ENCODE measurements at places on chromosomes 7 and 10.

DNA sequence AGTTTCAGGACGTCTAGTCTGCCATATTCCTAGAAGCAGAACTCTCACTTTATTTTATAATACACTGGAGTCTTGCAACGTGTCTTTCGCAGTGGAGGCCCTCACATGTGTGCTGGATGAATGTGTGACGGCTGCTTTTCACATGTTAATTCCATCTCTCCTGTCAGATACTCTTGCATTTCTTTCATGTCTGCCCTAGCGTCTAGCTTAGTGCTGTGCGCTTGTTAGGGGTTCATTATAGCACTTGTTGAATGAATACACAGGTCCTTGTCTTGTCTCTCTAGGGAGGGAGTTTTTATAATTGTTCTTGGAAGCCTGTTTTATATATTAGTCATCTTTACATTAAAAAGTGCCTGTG, 94.4 kb downstream of the MAP3K8 start:
- no peak for DNase-seq

DNA sequence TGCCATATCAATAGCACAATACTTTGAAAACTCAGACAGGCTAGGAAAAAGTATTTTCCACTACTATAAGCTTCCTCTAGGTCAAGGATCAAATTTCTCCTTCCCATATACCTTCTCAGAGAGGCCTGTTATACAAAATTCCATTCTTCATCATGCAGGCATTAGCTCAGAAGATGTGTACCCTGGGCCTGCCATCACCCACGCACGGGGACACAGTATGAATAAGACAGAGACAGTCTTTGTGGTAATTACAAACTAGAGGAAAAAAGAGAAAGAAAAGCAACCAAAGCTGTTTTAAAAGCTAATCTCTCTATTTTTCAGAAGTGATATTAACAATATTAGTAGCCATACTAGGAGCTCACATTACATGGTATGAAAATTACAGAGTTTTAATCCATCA, 236.8 kb upstream of the AOAH start:
- no peak for DNase-seq

- DNase-seq: no peak
Observed at GRCh38 chr10:112407696-112408095, 33.8 kb downstream of the ACSL5 start.

DNA sequence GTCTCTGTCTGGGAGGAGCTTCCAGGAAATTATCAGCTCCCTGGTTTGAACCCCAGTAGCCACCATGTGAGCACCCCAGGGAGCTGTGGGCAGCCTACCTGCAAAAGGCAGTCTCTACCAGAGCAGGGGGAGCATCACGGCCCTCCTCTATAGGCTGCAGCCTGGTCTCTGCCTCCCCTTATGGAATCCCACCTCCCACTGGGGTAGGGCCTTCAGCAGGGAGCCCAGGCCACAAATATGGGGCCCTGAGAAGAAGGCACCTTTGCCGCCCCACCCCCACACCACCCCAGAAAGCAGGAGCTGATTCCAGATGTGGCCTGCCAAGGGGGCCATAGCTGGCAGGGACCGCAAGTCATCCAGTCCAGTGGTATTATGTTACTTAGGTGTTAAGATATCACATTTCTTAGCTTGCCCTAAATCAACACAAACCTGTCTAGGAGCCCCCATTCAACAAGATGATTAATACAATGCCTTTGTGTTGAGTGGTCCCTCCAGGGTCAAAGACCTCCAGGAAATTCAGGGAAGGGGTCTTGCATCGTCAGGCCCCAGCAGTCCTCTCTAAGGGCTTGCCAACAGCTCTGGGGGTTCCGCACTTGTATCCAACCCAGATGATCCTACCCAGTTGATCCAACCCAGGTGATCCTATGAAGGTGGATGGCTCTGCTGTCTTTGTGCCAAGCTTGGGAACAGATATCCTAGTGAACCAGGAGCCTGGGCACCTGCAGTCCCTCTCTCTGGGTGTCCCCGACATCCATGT, 114.9 kb downstream of the OAT start:
- no peak for DNase-seq

DNA sequence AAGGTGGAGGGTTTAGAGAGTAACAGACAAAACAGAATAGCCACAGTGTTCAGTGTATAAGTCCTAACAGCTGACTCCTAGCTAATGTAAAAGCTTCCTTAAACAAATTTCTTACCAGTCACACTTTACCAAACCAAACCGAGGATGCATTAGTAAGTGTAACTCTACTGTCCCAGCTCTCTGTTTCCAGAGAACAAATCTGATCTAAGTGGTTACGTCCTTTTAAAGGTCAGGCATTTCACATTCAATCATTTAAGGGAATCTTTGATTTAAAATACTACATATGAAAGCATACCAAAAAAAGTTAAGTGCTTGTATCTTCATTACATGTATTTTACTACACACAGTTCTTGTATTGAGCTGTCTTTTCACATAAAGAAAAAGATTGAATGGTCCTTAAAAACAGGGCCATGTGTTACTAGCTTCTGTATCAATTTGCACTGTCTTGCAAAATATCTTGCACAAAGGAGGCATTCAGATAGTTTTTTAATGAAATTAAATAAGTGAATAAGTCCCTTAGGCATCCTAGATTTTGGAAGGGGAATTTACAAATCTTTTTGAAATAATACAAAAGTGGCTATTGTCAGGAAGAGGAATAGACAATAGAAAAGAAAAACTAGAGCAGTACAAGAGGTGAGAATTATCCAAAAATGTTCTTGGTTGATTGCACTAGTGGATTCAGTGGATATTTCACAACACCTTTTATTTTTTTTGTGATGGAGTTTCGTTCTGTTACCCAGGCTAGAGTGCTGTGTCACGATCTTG, 58.4 kb upstream of the SPOCK2 start:
- DNase-seq: no peak
